Activated naive CD8-positive, alpha-beta T cell treated with anti-CD3 and anti-CD28 coated beads for 36 hours (primary cell): ENCODE measurements at places on chromosomes 2 and 18. TPM values are rescaled to one million over a fixed set of nuclear protein-coding genes. Genes with fewer than 3 reads are reported as not detected.

The PEX13 gene
- total RNA-seq = 20.0 TPM

DNA sequence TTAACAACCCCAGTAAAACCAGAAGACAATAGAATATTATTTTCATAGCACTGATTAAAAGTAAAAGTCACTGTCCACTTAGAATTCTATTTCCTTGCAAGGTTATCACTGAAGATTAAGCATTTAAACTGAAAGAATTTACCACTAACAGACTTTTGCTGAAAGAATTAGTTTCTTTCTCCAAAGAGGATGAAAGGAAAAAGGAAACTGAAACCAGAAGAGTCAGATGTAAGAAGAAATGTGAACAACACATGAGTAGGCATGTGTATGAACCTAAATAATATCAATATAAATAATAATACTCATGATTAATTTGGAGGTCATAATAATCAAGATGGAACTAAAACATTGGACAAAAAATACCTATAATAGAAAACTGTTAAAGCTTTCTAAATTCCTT lies 82.4 kb upstream of the KLHL29 start:
- no peak for DNase-seq

DNA sequence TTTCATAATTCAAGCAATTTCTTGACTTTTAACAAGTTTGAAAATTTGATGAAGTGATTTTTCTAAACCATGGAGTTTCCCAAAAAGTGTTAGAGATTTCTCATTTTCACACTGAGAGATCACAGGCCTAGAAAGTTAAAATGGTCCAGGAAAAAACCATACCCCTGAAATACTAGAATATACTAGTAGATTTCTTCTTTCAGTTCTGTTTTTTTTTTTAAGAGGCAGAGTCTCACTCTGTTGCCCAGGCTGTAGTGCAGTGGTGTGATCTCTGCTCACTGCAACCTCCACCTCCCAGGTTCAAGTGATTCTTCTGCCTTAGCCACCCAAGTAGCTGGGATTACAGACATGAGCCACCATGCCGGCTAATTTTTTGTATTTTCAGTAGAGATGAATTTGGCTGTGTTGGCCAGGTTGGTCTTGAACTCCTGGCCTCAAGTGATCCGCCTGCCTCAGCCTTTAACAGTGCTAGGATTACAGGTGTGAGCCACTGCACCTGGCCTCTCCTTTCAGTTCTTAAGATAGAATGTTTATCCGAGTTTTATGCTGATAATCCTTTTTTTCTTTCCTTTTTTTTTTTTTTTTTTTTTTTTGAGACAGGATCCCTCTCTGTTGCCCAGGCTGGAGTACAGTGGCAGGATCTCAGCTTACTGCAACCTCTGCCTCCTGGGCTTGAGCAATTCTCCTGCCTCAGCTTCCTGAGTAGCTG lies 14.4 kb downstream of the MTHFD2 start:
- DNase-seq = no peak

- no peak for DNase-seq
Observed at GRCh38 chr18:457140-457519, 43.4 kb downstream of the COLEC12 start.

DNA sequence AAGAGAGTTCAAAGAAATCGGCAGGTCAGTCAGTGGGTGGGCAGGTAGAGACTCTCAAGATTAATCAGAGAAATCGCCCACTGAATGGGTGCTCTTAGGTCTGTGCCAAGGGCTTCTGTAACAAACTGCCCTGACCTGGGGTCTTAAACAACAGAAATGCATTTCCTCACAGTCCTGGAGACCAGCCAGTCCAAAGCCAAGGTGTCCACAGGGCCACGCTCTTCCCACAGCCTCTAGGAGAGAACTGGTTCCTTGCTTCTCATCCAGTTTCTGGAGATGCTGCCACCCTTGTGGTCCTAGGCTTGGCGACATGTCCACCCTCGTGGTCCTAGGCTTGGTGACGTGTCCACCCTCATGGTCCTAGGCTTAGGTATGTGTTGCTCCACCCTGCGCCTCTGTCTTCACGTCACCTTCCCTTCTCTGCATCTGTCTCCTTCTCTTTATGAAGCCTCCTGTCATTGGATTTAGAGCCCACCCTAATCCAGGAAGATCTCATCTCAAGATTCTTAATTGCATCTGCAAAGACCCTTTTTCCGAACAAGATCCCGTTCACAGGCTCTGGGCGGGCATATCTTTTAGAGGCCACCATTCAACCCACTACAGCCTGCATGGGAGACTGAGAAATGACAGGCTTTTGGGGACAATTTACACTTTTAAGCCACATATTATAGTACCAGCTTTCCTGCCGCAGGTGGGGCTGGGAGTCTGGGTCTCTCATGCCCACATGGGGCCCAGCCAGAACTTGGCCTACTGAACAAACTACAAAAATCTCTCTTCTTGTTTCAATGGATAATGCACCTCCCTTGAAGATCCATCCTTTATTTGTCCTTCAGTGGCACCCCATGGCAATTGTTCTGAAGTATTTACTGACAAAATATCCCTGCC lies 161.3 kb downstream of the ASB1 start:
- DNase-seq = no peak

DNA sequence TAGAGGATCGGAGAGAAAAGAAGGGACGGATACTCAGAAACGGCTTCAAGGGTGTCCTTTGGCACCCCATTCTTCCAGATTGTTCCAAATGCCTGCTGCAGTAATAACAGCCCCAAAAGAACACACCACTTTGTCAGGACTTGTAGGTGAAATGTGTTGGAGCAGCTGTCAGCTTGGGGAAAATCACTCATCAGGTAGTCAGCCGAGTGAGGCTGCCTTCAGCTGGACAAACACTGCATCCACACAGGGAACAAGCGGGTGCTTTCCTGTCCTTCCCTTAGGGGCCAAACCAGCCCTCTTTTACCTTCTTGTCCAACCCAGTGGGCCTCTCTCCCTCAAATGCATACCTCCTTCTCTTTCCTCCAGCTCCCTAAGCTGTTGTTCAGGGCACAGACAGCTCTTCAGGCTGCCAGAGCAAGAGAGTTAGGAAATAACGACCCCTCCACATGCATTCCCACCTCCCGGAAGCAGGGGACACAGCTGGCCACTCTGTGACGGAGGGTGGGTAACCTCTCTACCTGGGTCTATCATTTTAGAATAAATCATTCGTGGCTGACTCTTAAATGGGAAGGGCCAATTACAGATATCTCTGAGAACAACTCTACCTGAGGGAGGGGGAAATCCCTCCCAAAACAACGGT lies 48.1 kb downstream of the BCL11A start:
- no peak for DNase-seq

The GPR39 gene
- not detected for total RNA-seq

The ABCG8 gene
- total RNA-seq = not detected

GRCh38 chr2:37037771-37038170 lies 46.4 kb downstream of the HEATR5B start:
- DNase-seq = no peak

GRCh38 chr2:17894556-17894955 lies 16.1 kb downstream of the KCNS3 start:
- no peak for DNase-seq

DNA sequence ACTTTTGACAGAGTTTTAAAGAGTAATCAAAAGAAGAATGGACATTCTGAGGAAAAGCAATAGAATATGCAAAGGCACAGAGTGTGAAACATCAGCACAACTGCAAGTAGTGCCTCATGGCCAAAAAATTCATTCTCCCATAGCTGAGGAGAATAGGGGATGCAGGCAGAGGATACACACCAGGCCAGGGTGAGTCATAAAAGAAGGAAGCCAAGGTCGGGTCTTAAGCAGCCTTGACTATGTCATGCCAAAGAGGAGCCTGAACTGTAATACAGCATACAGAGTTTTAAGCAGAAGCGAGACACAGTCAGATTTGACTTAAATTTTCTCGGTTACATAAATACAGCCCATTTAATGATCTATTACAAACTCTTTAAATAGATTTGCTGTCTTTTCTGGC lies 165.0 kb downstream of the LNPK start:
- DNase-seq = no peak

DNA sequence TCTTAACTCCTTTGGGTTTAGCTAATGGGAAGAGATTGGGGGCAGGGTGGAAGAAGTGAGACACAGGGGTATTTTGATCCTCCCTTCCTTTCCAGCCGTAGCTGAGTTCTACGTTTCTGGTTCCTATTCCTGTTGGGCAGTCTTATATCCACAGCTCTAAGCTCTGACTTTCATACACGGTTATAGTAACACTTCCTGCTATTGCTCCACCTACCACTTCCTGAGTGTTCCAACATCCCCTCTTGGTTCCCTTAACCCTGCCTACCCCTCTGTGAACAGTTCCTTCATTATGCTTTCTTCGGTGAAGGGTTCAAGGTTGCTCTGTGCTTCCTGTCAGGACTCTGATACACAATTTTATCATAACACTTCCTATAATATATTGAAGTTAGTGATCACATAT lies 205.1 kb downstream of the DNAH7 start:
- DNase-seq = no peak
